ENCODE measurements at places on chromosomes 11 and 22. TPM values are rescaled to one million over a fixed set of nuclear protein-coding genes. Genes with fewer than 3 reads are reported as not detected.

Gene RAB3IL1
- 0.40 TPM for total RNA-seq

DNA sequence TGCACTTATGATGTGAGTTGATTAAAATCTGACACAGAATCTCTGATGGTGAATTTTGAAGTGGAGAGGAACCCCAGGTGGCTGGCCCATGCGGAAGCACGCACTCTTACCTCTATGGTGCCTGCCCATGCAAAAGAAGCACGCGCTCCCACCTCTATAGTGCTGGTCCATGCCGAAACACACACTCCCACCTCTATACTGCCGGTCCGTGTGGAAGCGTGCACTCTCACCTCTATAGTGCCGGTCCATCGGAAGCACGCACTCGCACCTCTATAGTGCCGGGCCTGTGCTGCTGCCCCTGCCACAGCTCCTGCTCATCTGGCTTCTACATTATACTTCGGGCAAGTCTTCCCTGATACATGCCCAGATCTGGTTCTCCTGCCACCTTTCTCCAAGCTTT is 36.8 kb upstream of the SLC25A1 start:
- DNase-seq: no peak

DNA sequence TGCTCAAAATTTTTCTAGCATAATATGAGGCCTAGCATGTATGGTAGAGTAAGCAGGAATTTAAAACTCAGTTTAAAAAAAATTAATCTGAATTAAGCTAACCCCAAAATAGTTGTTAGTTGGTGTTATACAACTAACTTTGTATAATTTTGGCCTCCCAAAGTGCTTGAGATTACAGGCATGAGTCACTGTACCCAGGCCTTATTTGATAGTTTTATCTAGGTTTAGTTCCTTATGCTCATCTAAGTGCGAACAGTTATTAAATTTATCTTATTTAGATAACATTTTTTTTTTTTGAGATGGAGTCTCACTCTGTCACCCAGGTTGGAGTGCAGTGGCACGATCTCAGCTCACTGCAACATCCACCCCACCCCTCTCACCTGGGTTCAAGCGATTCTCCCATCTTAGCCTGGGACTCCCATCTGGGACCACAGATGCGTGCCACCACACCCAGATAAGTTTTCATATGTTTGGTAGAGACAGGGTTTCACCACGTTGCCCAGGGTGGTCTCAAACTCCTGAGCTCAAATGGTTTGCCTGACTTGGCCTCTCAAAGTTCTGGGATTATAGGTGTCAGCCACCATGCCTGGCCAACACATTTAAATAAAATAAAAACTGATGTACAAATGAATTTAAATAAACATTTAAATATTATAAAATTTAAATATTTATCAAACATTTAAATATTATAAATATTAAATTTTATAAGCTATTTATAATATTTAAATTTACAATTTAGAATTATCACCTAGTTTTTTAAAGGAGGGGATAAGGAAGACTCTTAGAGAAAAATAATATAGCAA is 7.5 kb downstream of the IL18 start:
- no peak for DNase-seq

- no peak for DNase-seq
Measured at GRCh38 chr11:77882396-77882795, 61.5 kb downstream of the AAMDC start.

Gene UCP3
- 2.0 TPM for total RNA-seq

- no peak for DNase-seq
Measured at GRCh38 chr11:119720311-119720913, 8.6 kb downstream of the NECTIN1 start.

DNA sequence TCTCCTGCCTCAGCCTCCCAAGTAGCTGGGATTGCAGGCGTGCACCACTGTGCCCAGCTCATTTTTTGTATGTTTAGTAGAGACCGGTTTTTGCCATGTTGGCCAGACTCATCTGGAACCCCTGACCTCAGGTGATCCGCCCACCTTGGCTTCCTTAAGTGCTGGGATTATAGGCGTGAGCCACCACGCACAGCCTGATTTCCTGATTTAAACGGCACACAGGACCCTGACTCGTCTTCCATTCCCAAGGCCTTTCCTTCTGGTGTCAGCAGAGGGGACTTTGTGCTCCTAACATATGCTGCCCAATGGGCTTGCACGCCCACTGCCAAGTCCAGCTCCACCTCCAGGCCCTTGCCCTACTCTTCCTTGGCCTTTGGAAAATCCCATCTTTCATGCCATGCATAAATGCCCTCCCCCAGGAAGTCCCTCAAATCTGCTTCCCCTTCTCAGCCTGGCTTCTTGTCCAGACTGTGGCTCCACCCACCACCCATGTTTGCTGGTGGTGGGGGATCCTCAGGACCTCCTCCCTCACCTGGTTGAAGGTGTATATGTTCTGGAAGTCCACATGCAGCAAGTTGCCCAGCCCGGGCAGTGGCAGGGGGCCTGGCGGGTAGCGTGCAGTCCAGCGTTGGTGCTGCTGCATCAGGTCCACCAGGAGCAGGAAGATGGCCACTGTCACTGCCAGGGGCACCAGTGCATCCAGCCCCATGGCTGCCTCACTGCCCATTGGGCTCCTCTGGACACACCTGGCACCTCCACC is 23.9 kb upstream of the CYP2D6 start:
- DNase-seq: no peak

Gene ANKRD13D
- total RNA-seq: 24.0 TPM

Gene GRIK4
- total RNA-seq: 0.12 TPM

DNA sequence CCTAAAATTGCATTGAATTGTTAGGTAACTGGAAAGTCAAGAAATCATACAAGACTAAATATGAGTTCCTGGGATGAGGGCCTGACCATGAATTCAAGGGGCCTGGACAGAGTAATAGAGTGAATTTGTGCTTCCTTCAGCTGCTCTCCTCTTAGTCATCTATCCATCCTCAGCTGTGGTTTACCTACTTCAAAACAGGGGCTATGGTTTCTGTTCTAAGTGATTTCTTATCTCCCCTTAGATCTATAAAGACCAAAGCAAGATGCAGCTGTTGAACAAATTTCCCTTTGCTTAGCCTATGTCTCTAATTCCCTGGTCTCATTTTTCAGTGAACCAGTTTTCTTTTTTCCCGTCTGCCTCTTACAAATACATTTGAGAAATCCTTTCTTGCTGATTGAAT is 428.5 kb downstream of the FAM181B start:
- DNase-seq: no peak

Gene GLB1L3
- total RNA-seq: 0.23 TPM

- DNase-seq: no peak
Measured at GRCh38 chr11:70575396-70576060, 177.2 kb downstream of the CTTN start.

Gene MCHR1
- total RNA-seq: not detected

Gene ARHGAP20
- not detected for total RNA-seq

Gene DAGLA
- 0.91 TPM for total RNA-seq

Gene DEUP1
- total RNA-seq: not detected

DNA sequence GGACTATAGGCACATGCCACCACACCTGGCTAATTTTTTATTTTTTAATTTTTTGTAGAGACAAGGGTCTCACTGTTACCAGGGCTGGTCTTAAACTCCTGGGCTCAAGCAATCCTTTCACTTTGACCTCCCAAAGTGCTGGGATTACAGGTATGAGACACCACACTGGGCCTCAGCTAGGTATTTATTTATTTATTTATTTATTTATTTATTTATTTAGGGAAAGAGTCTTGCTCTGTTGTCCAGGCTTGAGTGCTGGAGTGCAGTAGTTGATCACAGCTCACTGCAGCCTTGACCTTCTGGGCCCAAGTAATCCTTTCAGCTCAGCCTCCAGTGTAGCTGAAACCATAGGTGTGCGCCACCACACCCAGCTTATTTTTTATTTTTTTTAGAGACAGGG is 43.2 kb downstream of the HORMAD2 start:
- DNase-seq: no peak

Gene CRYBA4
- not detected for total RNA-seq

- DNase-seq: no peak
Measured at GRCh38 chr22:41542224-41542623, 2.0 kb downstream of the POLR3H start.

GRCh38 chr11:76335842-76336241 is 45.1 kb downstream of the THAP12 start:
- DNase-seq: no peak

Gene IGF2
- total RNA-seq: 0.45 TPM

- peak; percentile 45 for DNase-seq
Measured at GRCh38 chr11:73157101-73158010, 15.2 kb upstream of the FCHSD2 start.

DNA sequence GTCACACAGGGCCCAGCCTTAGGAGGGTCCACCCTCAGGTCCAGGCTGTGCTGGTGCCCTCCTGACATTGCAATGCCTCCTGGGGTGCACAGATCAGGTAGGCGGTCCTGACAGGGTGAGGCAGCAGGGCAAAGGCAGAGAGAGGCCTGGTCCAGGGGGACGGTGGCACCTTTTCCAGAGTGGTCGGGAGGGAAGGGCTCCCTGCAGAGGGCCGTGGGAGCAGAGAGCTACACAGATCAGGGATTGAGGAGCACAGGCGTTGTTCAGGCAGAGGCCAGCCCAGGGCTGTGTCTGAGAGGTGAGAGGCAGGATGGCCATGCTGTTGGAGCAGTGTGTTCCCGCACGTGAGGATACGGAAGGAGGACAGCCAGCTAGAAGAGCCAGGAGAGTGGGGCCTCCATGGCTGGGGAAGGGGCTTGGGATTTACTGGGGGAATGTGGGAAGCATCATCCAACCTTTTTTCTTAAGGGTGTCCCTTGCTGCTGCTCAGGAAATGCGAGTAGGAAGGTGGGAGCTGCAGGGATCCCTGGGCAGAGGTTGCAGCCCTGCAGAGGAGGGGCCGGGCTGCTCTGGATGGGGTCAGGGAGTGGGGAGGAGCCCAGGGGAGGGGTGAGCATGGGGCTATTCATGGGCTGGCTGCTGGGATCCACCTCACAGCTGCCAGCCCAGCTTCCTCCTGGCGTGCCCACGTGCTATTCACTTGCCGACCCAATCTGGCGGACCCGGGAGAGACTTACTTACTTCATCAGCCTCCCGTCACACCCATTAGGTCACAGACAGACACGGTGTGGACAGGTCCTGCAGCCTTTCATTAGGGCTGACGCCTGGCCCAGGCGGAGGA is 1516.4 kb downstream of the TBC1D22A start:
- DNase-seq: no peak

Gene IRAG1
- not detected for total RNA-seq

- DNase-seq: peak; percentile 91
Measured at GRCh38 chr11:11998091-11998781, 10.2 kb downstream of the DKK3 start.

- DNase-seq: no peak
Measured at GRCh38 chr11:285894-286220, 3.1 kb upstream of the PGGHG start.

GRCh38 chr22:41198027-41198580 is 7.0 kb upstream of the L3MBTL2 start:
- peak; percentile 70 for DNase-seq

Gene CLTCL1
- total RNA-seq: 1.7 TPM

DNA sequence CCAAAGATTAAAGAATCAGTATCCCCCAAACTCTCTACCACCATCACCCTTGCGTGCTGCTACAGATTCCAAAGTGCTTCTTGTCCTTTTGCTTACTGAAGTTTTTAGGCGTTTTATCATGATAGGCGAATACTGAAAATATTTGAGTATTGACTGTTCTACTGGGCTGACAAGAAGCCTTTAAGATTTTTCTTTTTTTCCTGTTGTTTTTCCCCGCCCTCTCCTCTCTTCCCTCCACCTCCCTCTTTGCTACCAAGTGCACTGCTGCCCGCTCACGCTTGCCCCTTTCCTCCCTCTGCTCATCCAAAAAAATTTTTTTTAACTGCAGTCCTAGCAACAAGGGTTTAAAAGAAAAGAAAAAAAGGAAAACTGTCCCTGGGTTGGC is 679 bp downstream of the SPCS2 start:
- no peak for DNase-seq

DNA sequence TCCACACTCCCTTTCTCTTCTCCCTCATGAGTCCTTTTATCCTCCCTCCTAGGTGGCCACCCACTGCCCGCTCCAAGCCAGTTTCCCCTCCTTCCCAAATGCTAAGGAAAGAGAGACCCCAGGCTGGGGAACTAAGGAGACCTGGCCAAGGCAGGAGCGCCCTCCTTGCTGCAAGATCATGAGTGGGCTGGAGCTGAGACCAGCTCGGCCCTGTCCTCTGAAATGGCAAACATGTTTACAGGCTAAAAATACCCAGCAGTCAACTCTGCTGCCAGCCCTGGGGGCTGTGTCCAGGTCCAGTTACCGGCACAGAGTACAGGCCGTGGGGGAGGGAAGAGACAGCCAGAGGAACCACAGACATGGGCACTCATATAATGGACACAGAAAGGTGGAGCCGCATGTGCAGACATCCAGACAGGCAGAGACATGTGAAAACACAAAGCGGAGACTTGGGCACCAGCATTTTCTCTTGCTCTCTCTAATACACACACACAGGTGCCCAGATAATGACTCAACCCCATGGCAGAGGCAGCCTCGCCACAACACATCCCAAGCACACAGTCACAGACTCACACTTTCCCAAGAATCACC is 1.2 kb upstream of the AHNAK start:
- DNase-seq: peak; percentile 55

GRCh38 chr11:32437495-32438345 is 2.4 kb upstream of the WT1 start:
- no peak for DNase-seq

- DNase-seq: no peak
Measured at GRCh38 chr11:95562196-95562921, 227.2 kb downstream of the FAM76B start.

GRCh38 chr11:131692151-131692550 is 321.7 kb downstream of the NTM start:
- DNase-seq: peak; percentile 21

Gene JHY
- 2.2 TPM for total RNA-seq

Gene ZNRF3
- 2.8 TPM for total RNA-seq

DNA sequence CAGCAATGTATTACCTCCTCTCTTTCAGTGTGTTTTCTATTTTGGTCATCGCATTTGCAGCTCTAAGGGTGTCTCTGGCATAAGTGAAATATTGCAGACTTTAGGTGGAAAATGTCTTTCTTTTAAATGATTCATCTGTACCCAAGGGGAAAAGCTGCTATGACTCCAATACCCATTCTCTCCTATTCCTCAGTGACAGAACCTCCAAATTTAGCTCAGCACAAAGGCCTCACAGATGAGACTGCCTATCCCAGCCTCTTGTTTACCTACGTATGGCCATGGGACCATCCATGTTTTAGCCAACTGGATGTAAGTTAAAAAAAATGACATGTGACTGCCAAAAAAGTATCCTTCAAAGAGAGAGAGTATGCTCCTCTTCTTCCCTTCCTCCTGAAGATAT is 7.9 kb downstream of the MTMR2 start:
- DNase-seq: no peak

GRCh38 chr11:73406619-73407018 is 30.4 kb downstream of the RELT start:
- no peak for DNase-seq

- peak; percentile 23 for DNase-seq
Measured at GRCh38 chr11:121964591-121964990, 151.4 kb downstream of the BLID start.

Gene VWCE
- not detected for total RNA-seq

GRCh38 chr22:39408807-39409206 is 9.2 kb downstream of the TAB1 start:
- no peak for DNase-seq
